ENCODE measurements at places on chromosomes 4 and X. TPM values are rescaled to one million over a fixed set of nuclear protein-coding genes. Genes with fewer than 3 reads are reported as not detected.

GC gene
- not detected for total RNA-seq

PNMA6F gene
- not detected for total RNA-seq

IL3RA gene
- total RNA-seq: 1.6 TPM

SYTL4 gene
- 3.1 TPM for total RNA-seq

PLAC8 gene
- 3.4 TPM for total RNA-seq

PTTG2 gene
- total RNA-seq: not detected

CACNA1F gene
- not detected for total RNA-seq

SSX4 gene
- total RNA-seq: not detected
